ENCODE measurements at places on chromosomes 5 and 9. TPM values are rescaled to one million over a fixed set of nuclear protein-coding genes. Genes with fewer than 3 reads are reported as not detected.

- no peak overlapping the region for H3K27ac ChIP-seq
- no peaks in the 10 kb centered on the region for H3K4me1 ChIP-seq
- no peaks in the 10 kb centered on the region for H3K27me3 ChIP-seq
- DNase-seq, result no peak
- H3K4me3 ChIP-seq, result no peak overlapping the region
Measured at GRCh38 chr9:73738741-73739530, 587.3 kb downstream of the ANXA1 start.

DNA sequence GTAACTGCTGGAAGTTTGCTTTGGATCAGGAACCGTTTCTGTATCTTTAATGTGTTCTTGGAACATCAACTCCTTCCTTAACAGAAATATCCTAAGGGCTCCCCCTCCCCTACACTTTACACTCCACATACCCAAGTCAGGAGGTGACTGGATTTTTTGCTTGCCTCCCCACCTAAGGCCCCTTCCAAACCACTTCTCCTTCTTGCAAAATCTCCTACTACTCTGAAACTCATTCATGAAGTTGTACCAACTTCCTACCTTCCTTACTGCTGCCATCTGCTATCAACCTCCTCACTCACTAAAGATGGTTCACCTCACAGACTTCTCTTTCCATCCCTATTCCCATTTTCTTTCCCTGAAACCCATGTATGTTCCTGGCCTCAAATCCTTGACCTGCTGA, 16.1 kb downstream of the TXN start:
- no peak for DNase-seq
- H3K27ac ChIP-seq, result no peak overlapping the region
- no peak overlapping the region for H3K4me3 ChIP-seq
- H3K4me1 ChIP-seq, result no peaks in the 10 kb centered on the region
- H3K27me3 ChIP-seq, result no peaks in the 10 kb centered on the region
- peaks cover 13% of the 10 kb centered on the region for H3K36me3 ChIP-seq

- no peak overlapping the region for H3K27ac ChIP-seq
- H3K36me3 ChIP-seq, result no peaks in the 10 kb centered on the region
- no peaks in the 10 kb centered on the region for H3K27me3 ChIP-seq
- no peak for DNase-seq
- H3K4me1 ChIP-seq, result no peaks in the 10 kb centered on the region
Measured at GRCh38 chr9:27412963-27413362, 111.1 kb upstream of the IFNK start.

GRCh38 chr9:136197930-136198604, 6.9 kb downstream of the LHX3 start:
- H3K4me1 ChIP-seq, result no peaks in the 10 kb centered on the region
- H3K27ac ChIP-seq, result no peak overlapping the region
- no peak overlapping the region for H3K4me3 ChIP-seq
- no peaks in the 10 kb centered on the region for H3K36me3 ChIP-seq

- no peak overlapping the region for H3K4me3 ChIP-seq
- no peak overlapping the region for H3K27ac ChIP-seq
- DNase-seq, result no peak
- no peaks in the 10 kb centered on the region for H3K4me1 ChIP-seq
Measured at GRCh38 chr5:128357226-128357625, 180.8 kb downstream of the FBN2 start.

GRCh38 chr5:394671-395155, 48.3 kb upstream of the EXOC3 start:
- H3K36me3 ChIP-seq, result no peaks in the 10 kb centered on the region
- H3K4me3 ChIP-seq, result no peak overlapping the region
- DNase-seq, result no peak
- H3K4me1 ChIP-seq, result peaks cover 15% of the 10 kb centered on the region
- H3K27ac ChIP-seq, result no peak overlapping the region

DNA sequence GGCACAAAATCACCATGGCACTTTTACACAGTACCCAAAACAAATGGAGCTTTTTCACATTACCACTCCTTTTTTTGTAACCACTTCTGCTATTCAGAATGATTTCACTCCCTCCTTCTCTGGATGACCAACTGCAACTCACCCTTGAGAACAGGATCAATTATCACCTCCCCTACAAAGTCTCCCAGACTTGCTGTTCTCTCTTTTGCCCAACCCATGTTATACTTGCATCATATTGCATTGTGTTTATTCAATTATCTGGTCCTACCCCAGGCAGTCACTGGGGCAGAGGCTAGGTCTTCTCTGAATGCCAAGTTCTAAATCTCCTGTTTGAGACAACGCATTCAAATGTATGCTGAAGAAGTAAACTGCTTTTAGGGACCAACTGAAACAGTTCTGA, 96.0 kb downstream of the GPR21 start:
- no peak for DNase-seq
- no peak overlapping the region for H3K27ac ChIP-seq
- H3K4me1 ChIP-seq, result no peaks in the 10 kb centered on the region
- H3K36me3 ChIP-seq, result peaks cover 22% of the 10 kb centered on the region
- H3K4me3 ChIP-seq, result no peak overlapping the region
- H3K27me3 ChIP-seq, result no peaks in the 10 kb centered on the region

GRCh38 chr5:43193181-43193893, 1.3 kb downstream of the NIM1K start:
- no peaks in the 10 kb centered on the region for H3K36me3 ChIP-seq
- peak overlapping the region; percentile 68 for H3K4me3 ChIP-seq
- H3K4me1 ChIP-seq, result peaks cover 21% of the 10 kb centered on the region
- DNase-seq, result no peak

DNA sequence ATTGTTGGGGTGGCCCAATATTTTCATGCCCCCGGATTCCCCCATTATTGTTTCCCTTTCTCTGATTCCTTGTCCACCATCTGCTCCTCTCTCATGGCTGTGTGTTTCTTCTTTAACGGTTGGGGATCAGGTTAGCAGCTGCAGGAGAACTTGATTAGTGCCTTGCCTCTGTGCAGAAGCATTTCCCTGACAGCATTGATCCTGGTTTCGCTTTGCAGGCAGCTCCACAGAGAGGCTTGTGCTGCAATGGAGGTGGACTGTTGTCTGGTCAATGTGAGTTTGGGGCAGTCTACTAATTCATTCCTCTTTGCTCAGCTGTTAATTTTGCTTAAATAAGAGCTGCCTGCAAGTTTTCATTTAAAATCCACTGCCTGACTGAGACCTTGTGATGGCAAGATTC, 32.5 kb upstream of the SSBP2 start:
- no peaks in the 10 kb centered on the region for H3K27me3 ChIP-seq
- no peaks in the 10 kb centered on the region for H3K36me3 ChIP-seq
- H3K4me1 ChIP-seq, result peaks cover 12% of the 10 kb centered on the region
- DNase-seq, result no peak

DNA sequence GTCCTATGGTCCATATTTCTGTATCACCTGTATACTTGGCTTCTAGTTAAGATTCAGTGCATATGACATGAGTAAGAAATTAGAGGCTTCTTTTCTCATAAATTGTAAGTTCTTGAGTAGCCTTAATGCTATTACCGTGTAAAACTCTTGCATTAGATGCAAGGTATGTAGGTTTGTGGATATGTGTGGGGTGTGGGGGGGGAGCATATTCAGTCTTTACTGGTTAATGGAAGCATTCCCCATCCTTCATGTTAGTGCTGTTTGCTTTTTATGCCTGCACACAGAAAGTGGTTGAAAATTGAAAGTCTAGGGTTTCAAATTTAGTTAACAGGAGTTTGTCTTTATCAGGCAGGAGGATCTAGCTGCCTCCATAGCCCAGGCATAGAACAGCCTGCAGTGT, 16.1 kb downstream of the RAI14 start:
- H3K27ac ChIP-seq, result no peak overlapping the region
- H3K36me3 ChIP-seq, result no peaks in the 10 kb centered on the region

- no peaks in the 10 kb centered on the region for H3K27me3 ChIP-seq
- H3K4me3 ChIP-seq, result no peak overlapping the region
- H3K4me1 ChIP-seq, result no peaks in the 10 kb centered on the region
- no peak overlapping the region for H3K27ac ChIP-seq
- DNase-seq, result no peak
Measured at GRCh38 chr5:59062986-59063683, 480.3 kb downstream of the RAB3C start.

DNA sequence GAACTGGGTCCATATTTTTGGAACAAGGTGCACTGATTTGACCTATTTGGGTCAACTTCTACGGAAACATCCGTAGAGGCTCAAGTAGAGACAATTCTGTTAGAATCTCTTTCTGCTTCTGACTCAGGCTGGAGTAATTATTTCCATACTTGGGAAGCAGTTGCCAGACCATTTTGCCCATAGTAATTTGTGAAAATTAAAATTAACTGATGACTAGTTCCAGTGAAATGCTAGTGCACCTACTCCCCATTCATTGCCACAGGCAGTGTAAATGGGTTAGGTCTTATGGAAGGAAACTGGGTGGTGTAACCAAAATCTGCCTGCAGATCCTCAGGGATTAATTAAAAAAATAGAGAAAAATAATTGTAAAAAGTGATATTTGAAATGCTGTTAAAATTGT, 201.1 kb downstream of the TENT4A start:
- no peaks in the 10 kb centered on the region for H3K27me3 ChIP-seq
- no peak overlapping the region for H3K4me3 ChIP-seq
- H3K36me3 ChIP-seq, result no peaks in the 10 kb centered on the region
- DNase-seq, result no peak

- peak overlapping the region; percentile 62 for H3K27ac ChIP-seq
- peaks cover 40% of the 10 kb centered on the region for H3K36me3 ChIP-seq
- H3K27me3 ChIP-seq, result no peaks in the 10 kb centered on the region
- peak overlapping the region; percentile 93 for H3K4me3 ChIP-seq
- DNase-seq, result no peak
Measured at GRCh38 chr5:134120386-134121138, 6.1 kb downstream of the TCF7 start.

GRCh38 chr5:151757233-151758140, 944 bp downstream of the ATOX1 start:
- peaks cover 10% of the 10 kb centered on the region for H3K4me1 ChIP-seq
- DNase-seq, result peak; percentile 21
- H3K4me3 ChIP-seq, result peak overlapping the region; percentile 68
- no peaks in the 10 kb centered on the region for H3K27me3 ChIP-seq
- no peaks in the 10 kb centered on the region for H3K36me3 ChIP-seq

GRCh38 chr5:113034182-113034773, 57.7 kb downstream of the DCP2 start:
- no peak for DNase-seq
- no peaks in the 10 kb centered on the region for H3K27me3 ChIP-seq
- H3K27ac ChIP-seq, result no peak overlapping the region
- H3K4me1 ChIP-seq, result no peaks in the 10 kb centered on the region
- H3K4me3 ChIP-seq, result no peak overlapping the region

- no peak overlapping the region for H3K4me3 ChIP-seq
- no peaks in the 10 kb centered on the region for H3K36me3 ChIP-seq
- H3K27me3 ChIP-seq, result no peaks in the 10 kb centered on the region
- no peaks in the 10 kb centered on the region for H3K4me1 ChIP-seq
- H3K27ac ChIP-seq, result no peak overlapping the region
- no peak for DNase-seq
Measured at GRCh38 chr5:152274224-152274623, 130.9 kb downstream of the NMUR2 start.

- H3K27me3 ChIP-seq, result no peaks in the 10 kb centered on the region
- H3K4me3 ChIP-seq, result no peak overlapping the region
- H3K4me1 ChIP-seq, result peaks cover 15% of the 10 kb centered on the region
- peaks cover under 1% of the 10 kb centered on the region for H3K36me3 ChIP-seq
- peak overlapping the region; percentile 83 for H3K27ac ChIP-seq
- peak; percentile 63 for DNase-seq
Measured at GRCh38 chr9:98074115-98074990, 17.8 kb downstream of the NANS start.

GRCh38 chr5:148514344-148514743, 130.6 kb downstream of the FBXO38 start:
- H3K4me1 ChIP-seq, result no peaks in the 10 kb centered on the region
- H3K27ac ChIP-seq, result no peak overlapping the region
- H3K27me3 ChIP-seq, result no peaks in the 10 kb centered on the region
- no peak overlapping the region for H3K4me3 ChIP-seq
- DNase-seq, result no peak
- no peaks in the 10 kb centered on the region for H3K36me3 ChIP-seq

GRCh38 chr5:90365328-90365727, 44.2 kb downstream of the CETN3 start:
- no peak overlapping the region for H3K4me3 ChIP-seq
- no peaks in the 10 kb centered on the region for H3K4me1 ChIP-seq
- no peak overlapping the region for H3K27ac ChIP-seq
- no peak for DNase-seq
- H3K27me3 ChIP-seq, result no peaks in the 10 kb centered on the region

DNA sequence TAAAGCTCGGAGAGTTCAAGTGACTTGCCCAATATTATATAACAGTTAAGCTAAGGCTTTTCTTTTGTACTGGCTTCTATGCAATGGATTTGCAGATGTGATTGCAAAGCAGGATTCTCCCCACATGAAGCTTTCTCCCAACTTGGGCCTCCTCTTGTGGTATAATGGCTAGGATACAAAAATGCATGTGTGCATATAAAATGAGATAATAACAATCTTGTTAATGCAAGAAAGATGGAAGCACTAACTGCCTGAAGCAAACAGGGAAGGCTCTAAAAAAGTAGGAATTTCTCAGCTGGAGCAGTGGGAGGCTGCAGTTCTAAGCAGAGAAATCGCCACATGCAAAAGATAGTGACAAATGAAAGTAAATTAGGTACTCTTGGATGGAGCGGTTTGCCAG, 444.2 kb upstream of the RIOK2 start:
- no peak overlapping the region for H3K4me3 ChIP-seq
- H3K4me1 ChIP-seq, result no peaks in the 10 kb centered on the region
- H3K27me3 ChIP-seq, result no peaks in the 10 kb centered on the region
- H3K36me3 ChIP-seq, result no peaks in the 10 kb centered on the region
- no peak overlapping the region for H3K27ac ChIP-seq

- no peak for DNase-seq
- no peaks in the 10 kb centered on the region for H3K36me3 ChIP-seq
- H3K27ac ChIP-seq, result no peak overlapping the region
- no peaks in the 10 kb centered on the region for H3K27me3 ChIP-seq
- no peak overlapping the region for H3K4me3 ChIP-seq
Measured at GRCh38 chr5:91052977-91053740, 330.0 kb downstream of the ARRDC3 start.

Gene C9orf50
- total RNA-seq, result not detected

Gene LCN1
- total RNA-seq, result not detected

Gene PCDHB11
- total RNA-seq, result not detected

Gene GPRIN1
- 1.2 TPM for total RNA-seq

Gene EXOSC2
- 53.9 TPM for total RNA-seq

Gene CDX1
- total RNA-seq, result not detected

Gene PPP3R2
- not detected for total RNA-seq

Gene CCL28
- total RNA-seq, result 13.3 TPM

Gene PCDHGB3
- total RNA-seq, result 0.20 TPM
